ENCODE measurements at places on chromosomes 4 and X.
A peak's percentile ranks its signal among the peaks of the same experiment; 100 is the strongest.

DNA sequence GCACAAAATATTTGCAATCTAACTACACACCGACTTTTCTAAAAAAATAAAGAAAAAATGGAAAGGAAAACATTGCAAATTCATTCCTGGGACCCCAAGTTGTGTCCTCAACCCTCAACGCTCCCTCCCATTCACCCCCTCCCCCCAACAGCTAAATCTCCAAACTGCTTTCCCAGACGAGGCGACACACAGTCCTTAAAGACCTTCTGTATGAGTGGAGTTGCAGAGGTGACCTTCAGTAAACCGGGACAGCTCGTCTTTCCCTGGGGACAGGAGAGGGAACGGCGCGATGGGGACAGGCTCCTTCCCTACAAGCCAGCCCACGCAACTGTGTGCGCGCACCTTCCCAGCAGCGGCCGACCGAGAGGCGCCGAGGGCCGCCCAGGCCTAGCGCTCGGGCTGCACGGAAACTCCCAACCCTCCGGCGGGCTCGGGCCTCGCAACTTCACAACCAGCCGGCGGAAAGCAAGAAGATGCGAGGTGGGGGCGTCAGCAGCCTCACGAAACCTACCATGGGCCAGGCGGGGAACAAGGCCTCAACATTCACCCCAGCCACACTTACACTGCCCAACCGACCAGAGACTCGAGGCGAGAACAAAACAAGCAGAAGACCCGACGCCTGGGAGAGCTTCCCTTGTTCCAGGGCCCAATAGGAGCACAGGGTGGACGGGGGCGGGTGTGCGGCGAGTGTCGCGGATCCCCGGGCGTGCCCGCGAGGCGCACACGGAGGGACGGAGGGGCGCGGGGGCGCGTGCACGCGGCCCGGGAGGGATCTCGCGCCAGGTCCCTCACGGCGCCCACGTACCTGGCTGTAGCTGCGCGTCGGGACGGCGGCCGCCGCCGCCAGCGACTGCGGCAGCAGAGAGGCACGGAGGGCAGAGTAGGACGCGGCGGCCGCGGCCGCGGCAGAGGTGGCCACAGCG lies 763 bp downstream of the GRSF1 start:
- peak; percentile 4 for DNase-seq

DNA sequence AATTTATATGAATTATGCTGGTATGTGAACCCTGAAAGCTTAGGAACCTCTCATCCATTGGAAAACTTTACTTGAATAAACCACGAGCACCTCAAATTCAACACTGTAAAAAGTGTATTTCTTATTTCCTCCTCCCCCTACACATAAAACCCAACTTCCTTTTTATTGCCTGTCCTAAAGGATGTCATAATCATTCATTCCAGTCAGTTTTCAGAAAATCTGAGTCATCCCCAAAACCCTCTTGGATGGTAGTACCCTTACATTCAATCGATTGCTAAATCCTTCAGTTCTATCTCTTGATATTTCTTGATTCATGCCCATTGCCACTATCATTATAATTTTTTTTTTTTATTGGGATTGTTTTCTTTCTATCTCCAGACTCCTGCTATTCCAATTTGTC lies 91.1 kb upstream of the ATP8A1 start:
- DNase-seq, result no peak

GRCh38 chrX:46574774-46575381 lies 1.3 kb downstream of the CHST7 start:
- no peak for DNase-seq

- DNase-seq, result no peak
These were observed 20.1 kb upstream of the AP1S2 start for GRCh38 chrX:15874672-15875071.

DNA sequence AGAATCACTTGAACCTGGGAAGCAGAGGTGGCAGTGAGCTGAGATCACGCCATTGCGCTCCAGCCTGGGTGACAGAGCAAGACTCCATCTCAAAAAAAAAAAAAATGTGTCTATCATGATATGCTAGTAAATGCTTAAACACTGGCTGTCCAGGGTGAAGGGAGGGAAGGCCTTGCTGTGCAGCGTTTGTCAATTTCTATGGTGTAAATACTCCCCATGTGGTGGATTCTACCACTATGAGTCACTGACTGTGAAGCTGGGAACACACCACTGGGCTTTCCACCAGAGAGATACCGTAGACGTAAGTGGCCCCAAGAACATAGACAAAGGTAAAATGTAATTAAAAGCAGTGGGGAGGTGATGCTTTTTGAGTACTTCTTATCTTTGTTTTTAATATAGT lies 51.3 kb upstream of the LEF1 start:
- no peak for DNase-seq

DNA sequence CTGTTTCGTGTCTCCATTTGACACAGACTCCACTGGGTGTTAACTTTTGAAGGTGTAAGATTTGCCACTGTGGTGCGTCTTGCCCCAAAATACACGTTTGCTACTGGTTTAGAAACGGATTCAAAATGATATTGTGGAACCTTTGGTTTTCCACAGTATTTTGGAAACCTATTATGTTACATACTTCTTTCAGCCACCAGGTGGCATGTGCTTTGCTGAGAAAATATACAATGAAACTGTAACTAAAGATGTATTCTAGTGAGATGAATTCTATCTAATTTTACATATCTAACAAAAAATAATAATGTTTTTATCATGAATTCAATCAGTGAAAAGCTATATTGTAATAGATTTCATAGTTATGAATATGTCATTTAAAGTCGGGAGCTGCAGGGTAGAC lies 28.4 kb upstream of the SLITRK4 start:
- no peak for DNase-seq

GRCh38 chr4:139887376-139887802 lies 221.8 kb downstream of the MGST2 start:
- no peak for DNase-seq

DNA sequence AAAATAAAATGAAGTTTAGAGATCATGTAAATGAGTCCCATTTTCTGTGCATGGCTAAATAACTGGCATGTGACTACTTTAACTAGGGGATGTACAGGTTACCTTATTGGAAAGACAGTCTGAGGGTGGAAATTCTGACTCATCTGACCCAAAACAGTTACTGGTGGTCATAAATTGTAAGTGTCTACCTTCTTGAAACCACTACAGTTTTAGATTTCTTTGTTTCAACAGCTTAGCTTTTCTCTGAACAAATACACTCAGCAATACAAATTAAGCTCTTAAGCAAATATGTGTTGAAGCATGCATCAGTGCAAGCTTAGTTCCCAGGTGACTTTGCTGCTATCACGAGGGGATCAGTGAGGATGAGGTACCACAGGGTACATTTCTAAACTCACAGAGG lies 60.7 kb upstream of the PGM2 start:
- no peak for DNase-seq

DNA sequence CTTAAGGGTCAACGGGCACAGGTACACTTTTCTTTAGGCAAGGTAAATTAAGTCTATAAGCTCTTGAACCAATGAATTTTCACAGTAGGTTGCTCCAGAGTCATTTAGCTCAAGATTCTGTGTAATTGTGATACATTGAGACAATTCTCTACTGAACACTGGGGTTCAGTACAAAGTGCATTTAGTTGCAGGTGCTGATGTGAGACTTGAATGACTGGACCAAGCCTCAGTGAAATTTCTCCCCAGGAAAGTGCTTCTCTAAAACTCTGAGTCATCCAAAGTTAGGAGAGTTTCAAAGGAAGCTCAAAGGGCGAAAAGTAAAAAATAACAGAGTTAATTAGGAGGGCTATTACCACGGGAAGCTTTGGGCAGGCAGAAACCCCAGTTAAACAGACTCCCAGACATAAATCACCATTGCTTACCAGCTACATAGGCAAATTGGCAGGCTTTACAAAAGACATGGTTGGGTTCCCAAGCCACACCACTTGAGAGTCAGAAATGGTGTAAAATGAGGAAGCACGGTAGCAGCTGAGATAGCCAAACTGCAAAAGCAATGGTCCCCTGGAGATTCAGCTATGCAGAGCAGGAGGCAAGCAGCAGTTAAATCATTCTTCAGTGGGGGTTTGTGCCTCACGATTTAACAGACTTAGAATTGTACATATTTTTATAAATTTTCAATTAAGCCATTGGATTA lies 202.6 kb downstream of the PCDH19 start:
- DNase-seq, result no peak

DNA sequence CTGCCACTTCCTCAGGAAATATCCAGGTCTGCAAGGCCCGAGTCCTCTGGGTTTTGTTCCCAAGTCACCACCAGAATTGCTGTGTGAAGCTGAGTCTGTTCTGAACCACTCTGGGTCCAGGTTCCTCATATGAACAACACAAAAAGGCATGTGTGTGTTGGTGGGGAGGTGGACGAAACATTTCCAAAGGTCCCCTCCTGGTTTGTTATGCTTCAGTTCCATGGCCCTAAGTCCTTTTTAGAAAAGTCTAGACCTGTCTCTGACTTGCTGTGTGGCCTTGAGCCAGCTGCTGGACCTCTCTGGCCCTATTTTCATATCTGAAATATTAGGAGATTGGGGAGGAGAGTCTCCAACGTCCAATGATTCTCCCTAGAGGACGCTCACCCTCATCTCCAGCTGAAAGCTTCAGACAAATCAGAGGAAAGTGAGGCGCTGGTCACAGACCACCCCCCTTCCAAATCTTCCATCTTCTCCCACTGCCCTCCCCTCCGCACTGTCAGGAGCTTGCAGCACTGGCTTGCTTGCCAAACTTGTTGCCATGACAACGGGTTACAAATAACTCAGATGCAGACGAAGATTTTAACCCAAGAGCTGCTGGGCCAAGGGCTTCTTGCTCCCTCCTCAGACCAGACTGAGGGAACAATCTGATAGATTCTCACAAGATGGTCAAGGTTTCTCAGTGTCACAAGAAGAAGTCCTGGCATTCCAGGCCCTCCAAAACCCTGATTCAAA lies 64.5 kb downstream of the SMC1A start:
- DNase-seq, result no peak

DNA sequence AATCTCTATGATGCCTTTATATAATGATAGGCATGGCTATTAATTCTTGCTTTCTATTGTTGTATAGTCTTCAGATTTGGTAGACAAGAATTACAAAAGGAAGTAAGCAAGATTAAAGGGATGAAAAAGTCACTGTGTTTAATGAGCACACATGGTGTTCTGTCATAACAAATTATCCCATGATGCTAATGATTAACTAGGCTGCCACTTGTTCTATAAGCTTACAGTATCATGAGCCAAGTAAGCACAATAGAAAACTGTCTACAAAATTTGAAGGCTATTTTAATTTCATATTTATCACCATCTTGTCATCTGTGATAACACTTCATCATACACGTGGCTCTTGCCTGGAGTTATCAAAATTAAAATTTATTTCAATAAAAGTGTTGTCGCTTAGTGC lies 466.7 kb downstream of the GASK1B start:
- DNase-seq, result no peak

- DNase-seq, result no peak
These were observed 58.1 kb downstream of the RAB40A start for GRCh38 chrX:103461156-103461555.

DNA sequence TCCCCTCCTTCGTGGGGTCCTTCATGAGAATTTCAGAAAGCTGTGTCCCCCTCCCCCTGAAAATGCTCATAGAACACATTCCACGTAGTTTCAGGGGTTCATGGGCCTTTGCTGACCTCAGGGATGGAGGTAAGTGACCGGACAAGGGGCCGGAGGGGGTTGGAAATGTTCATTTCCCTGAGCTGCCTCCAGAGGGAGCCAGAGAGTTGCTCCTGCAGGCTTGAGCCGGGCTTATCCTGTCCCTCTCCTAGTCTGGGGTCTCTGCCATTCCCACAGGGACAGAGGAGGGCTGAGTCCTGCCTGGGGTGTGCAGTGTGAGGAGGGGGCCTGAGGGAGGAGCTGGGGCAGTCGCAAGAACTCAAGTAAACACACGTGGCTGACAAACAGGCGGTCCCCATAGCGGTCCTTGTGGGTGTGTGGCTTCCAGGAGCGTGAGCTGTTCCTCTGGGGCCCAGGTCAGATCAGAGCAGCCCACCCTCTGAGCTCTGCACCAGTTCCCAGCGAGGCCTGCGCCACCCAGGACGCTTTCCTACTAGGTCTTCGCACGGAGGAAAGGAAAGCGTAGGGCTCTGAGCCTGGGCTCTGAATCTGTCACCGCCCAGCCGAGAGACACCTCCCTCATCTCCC lies 62.5 kb downstream of the WFS1 start:
- DNase-seq, result no peak

- DNase-seq, result no peak
These were observed 587 bp upstream of the AFF2 start for GRCh38 chrX:148499638-148500422.

DNA sequence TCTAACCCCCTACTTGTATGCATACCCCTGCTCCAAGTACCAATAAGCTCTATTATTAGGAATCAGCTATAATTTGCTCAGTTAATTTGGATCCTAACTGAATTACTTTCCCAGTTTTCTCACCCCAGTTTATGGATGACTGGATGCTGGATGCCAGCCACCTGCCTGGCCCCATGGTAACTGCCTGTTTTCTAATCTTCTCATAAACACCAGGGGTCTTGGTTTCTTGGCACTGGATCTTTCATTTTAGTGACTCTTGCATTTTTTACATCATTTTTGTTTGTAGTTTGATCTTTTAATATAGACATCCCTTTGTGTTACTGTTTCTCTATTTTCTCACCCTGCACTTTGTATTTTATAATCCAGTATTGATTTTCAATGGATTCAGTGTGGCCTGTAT lies 246.8 kb downstream of the ADGRL3 start:
- DNase-seq, result no peak

DNA sequence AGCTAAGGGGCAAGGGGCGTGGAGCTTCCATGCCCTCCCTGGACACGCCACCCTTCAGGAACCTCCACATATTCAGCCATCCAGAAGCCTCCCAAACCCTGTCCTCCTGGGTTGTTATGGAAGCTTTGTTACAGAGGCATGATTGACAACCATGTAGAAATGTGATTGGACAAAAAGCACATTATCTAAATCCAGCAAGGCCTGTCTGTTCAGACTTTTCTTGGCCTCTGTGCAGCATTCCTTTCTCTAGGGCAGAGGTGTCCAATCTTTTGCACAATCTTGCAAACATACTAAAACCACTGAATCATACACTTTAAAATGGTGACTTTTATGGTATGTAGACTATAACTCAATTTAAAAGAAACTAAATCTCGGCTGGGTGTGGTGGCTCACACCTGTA lies 12.7 kb downstream of the STEEP1 start:
- DNase-seq, result no peak

DNA sequence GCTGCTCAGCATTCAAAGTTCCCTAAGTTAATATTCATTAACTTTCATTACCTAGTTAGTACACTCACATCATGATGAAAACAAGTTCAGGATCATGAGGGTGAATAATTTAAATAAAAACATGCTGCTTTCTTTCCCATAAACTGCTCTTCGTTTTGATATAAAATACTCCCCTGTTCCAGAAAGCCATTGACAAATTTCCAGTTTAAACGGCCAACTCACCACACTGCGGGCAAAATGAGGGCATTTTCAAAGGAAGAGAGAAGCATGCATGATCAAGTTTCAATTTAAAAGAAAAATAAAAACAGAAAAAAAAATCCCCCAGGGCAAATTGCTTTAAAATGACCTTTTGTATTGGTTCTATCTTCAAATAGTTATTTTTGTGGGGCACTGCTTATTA lies 69.6 kb downstream of the EPHA5 start:
- DNase-seq, result no peak
